ENCODE measurements at places on chromosomes 2 and 18. TPM values are rescaled to one million over a fixed set of nuclear protein-coding genes. Genes with fewer than 3 reads are reported as not detected.

The DNAH6 gene
- not detected for total RNA-seq

DNA sequence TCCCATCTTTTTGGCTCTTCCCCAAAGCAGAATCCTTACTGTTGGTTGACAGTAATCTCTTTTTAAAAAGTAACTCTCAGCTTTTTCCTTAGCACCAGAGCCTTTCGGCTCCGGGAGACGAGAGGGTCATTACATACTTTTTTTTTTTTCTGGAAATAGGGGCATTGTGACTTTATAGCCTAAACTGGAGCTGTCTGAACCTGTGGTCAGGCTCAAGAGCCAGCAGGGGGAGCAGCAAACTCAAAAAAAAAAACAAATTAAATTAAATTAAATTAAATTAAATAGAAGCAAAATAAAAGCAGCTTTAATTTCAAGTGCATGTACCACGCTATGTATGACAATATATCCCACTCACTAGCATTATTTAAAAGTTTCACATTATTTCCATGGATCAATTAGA, 156.6 kb downstream of the DTNA start:
- peak; percentile 11 for DNase-seq
- no peak overlapping the region for H3K27ac ChIP-seq
- no peaks in the 10 kb centered on the region for H3K4me1 ChIP-seq
- H3K36me3 ChIP-seq = no peaks in the 10 kb centered on the region
- H3K4me3 ChIP-seq = no peak overlapping the region

The CD226 gene
- total RNA-seq = 0.71 TPM

The GALR1 gene
- total RNA-seq = not detected

DNA sequence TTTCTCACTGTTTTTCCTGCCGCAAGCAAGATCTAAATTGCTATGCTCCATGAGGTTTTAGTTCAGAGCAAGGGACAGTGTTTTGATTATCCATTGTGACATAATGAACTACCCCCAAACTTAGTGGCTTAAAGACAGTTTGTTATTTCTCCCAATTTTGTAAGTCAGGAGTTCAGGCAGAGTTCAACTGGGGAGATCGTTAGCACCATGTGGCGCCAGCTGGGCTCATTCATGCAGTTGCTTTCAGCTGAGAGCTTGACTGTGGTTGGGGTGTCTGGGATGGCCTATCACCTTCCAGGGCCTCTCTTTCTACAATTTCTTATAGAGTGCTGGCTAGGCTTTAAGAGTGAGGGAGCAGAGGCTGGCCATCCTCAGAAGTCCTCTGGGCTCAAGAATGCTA, 382.9 kb upstream of the CELF4 start:
- no peaks in the 10 kb centered on the region for H3K36me3 ChIP-seq
- no peaks in the 10 kb centered on the region for H3K4me1 ChIP-seq
- H3K27ac ChIP-seq = no peak overlapping the region
- H3K4me3 ChIP-seq = no peak overlapping the region

DNA sequence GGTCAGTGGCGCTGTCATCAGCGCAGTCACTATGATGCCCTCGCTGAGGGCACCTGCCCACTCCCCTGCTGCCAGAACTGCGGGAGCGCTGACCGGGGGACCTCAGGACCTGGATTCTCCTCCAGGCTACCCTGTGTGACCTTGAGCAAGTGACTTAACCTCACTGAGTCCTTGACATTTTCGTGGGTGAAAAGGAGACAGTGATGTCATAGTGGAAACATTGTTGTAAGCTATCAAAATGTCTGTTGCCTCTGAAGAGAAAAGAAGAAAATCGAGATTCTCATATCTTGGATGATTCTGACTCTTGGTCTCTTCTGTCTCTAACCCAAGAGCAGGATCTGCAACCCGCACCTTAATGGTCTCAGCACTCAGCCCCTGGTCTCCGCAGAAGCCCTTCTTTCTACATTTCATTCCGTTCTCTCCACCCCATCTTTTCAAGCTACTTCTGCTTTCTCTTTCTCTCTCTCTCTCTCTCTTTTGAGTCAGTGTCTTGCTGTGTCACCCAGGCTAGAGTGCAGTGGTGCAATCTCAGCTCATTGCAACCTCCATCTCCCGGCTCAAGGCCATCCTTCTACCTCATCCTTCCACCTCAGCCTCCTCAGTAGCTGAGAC, 978 bp upstream of the TUBA4A start:
- H3K27me3 ChIP-seq = peaks cover 22% of the 10 kb centered on the region
- H3K27ac ChIP-seq = no peak overlapping the region
- peaks cover 5% of the 10 kb centered on the region for H3K36me3 ChIP-seq
- DNase-seq = no peak

The DIPK1C gene
- not detected for total RNA-seq

The CCDC74A gene
- 7.0 TPM for total RNA-seq

DNA sequence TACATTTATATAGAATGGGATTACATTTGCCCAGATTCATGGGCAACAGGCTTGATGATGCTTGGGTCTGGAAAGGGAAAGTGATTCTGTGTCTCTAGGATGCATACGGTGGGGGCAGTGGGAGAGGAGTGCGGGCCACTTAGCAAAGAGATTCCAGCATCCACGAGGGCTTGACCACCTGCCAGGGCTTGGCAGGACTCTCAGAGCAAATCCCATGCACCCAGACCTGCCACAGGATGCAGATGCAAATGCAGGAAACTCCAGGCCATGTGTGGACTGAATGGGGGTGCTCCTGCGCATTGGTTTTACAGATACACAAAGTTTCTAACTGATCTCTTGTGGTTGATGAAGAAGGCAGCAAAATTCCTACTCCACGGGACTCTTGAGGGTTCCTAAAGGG, 334.7 kb downstream of the CYRIA start:
- H3K27ac ChIP-seq = no peak overlapping the region
- H3K27me3 ChIP-seq = no peaks in the 10 kb centered on the region
- DNase-seq = no peak
- H3K4me1 ChIP-seq = no peaks in the 10 kb centered on the region

- no peaks in the 10 kb centered on the region for H3K27me3 ChIP-seq
- DNase-seq = peak; percentile 57
- no peak overlapping the region for H3K4me3 ChIP-seq
- H3K4me1 ChIP-seq = peaks cover 37% of the 10 kb centered on the region
Observed at GRCh38 chr18:55856229-55856628, 268.2 kb upstream of the TCF4 start.

- peaks cover 10% of the 10 kb centered on the region for H3K4me1 ChIP-seq
- DNase-seq = no peak
- H3K4me3 ChIP-seq = no peak overlapping the region
- H3K27me3 ChIP-seq = no peaks in the 10 kb centered on the region
Observed at GRCh38 chr2:36587556-36587955, 10.4 kb downstream of the FEZ2 start.

GRCh38 chr2:113216891-113217454, 43.2 kb downstream of the PSD4 start:
- H3K4me3 ChIP-seq = no peak overlapping the region
- H3K4me1 ChIP-seq = peaks cover 47% of the 10 kb centered on the region
- peak; percentile 37 for DNase-seq
- H3K27ac ChIP-seq = peak overlapping the region; percentile 48
- no peaks in the 10 kb centered on the region for H3K36me3 ChIP-seq

The BCL2 gene
- total RNA-seq = 19.6 TPM

GRCh38 chr2:88760819-88761598, 69.5 kb downstream of the RPIA start:
- H3K4me1 ChIP-seq = no peaks in the 10 kb centered on the region
- H3K27me3 ChIP-seq = peaks cover 8% of the 10 kb centered on the region
- H3K4me3 ChIP-seq = no peak overlapping the region
- no peak overlapping the region for H3K27ac ChIP-seq
- DNase-seq = no peak
- no peaks in the 10 kb centered on the region for H3K36me3 ChIP-seq
